T-helper 2 cell treated with Interferon-gamma antibody and Interleukin-4, amounts not matched to agents 5 μg/mL and 100 μg/mL, for 36 hours (primary cell): ENCODE measurements at places on chromosomes 3 and 15.

DNA sequence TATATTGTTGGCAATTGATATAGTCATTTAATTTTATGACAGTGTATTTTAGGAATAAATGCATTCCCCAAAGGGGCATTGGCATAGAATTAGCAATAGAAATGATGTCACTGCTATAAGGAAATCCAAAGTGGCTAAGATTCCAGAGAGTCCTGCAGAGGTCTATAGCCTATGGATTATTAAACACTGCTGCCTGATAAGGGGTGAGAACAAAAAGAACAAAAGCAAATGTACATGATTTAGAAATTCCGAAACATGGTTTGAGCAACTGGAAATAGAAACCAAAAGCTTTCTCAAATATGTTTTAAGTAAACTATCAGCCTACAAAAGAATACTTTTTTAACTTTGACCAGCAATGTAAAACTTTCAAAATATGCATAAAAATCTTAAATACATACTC lies 280.1 kb upstream of the RASGRP1 start:
- DNase-seq: no peak

- no peak for DNase-seq
Observed at GRCh38 chr15:98580572-98580971, 67.8 kb upstream of the IGF1R start.

DNA sequence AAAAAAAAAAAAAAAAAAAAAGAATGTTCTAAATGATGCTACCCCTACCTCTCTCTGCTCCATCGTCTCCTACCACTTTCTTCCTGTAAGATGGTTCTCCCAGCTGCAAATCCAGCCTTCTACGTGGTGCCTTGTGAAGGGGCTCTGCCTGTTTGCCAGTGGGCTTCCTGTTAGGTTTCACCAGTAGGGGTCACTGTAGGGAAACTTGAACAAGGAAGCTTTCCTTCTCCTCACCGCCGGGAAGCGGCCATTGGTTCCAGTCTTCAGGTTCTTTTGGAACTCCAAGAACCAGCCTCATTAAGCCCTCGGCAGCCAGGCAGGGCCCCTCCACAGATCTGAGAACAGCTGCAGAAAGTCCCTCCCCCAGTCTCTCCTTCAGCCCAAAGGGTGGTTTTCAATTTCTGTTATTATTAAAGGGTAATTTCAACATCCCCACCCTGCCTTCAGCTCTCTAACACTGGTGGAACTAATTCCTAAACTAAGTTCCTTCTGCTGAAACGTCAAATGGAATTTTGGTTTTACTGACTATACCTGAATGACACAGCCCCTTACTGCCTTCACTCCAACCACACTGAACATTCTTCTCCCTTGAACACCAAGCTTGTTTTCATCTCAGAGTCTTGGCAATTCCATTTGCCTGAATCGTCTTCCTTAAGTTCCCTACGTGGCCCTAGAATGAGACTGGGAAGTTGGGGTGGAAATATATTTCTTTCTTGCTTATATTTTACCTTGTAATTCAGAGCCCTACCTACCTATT lies 13.5 kb downstream of the MCCC1 start:
- DNase-seq: no peak

GRCh38 chr3:8441969-8442559 lies 59.6 kb upstream of the LMCD1 start:
- no peak for DNase-seq

- DNase-seq: no peak
Observed at GRCh38 chr3:16374047-16374934, 109.3 kb downstream of the OXNAD1 start.

- no peak for DNase-seq
Observed at GRCh38 chr3:157859541-157859940, 246.7 kb downstream of the SHOX2 start.

DNA sequence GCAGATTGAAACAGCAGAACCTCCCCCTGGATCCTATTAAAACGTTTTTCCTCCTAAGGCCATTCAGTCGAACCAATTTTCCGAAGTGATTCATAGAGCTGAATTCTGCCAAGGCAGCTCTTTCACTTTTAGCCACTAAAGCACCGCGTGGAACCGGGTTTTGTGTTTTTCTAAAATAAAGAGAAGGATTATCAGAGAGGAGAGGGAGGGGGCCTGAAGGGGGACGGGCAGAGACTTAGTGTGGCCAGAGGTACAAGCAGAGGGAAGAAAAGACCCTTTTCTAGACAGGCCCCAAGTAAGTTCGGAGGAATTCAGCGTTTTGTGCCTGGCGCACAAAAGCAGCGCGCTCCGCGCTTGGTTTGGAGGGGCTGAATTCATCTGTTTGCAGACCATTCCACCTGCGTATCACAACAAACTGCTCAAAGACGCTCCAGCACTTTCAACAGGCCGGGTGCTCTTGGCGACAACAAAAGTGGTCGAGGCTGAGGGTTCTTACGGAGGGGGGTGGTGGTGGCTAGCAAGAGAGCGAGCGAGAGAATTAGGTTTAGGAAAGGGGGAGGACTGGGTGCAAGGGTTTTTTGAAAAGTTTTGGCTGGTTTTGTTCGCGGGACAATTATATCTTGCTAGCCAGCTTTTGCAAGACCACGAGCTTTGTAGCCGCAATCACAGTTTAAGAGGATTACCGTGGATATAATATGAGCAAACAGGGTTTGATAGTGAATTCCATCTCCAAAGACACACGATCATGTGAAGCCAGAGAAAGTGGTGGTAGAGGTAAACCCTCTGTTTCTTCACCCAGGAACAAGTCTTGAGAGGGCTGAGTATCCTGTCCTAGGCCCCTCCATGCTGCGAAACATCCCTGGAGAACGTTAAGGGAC lies 1.2 kb upstream of the FEZF2 start:
- no peak for DNase-seq

DNA sequence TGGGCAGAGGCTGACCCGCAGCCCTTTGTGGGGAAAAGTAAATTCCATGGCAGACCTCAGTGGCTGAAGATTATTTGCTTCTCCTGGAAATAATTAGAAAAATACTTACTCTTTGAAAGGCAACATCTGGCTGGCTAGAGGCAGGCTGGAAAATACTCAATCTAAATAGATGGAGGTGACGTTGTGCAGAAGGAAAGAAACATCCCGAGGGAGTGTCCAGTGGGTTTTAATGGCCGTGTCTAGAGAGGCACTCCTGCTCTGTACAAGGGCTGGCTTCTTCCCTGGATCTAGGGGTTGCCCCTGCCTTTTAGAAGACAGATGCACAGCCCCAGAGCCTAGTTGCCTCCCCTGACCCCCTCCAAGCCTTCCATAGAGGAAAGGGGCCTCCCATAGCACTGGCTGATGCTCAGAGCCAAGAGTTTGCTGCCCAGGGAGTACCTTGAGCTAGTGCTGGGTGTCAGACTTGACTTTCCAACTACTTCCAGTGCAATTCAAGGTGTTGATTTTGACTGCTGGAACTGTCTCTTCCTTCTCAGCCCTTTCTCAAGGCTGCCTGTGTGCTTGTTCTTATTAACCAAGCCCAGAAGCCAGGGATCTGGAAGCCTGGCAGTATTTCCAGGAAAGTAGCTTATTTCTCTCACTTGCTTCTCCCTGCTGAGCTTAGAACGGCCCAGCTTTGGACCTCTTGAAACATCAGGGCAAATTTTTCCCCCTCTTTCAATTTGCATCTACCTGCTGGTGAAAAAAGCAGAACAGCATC lies 27.4 kb downstream of the CGNL1 start:
- DNase-seq: no peak

DNA sequence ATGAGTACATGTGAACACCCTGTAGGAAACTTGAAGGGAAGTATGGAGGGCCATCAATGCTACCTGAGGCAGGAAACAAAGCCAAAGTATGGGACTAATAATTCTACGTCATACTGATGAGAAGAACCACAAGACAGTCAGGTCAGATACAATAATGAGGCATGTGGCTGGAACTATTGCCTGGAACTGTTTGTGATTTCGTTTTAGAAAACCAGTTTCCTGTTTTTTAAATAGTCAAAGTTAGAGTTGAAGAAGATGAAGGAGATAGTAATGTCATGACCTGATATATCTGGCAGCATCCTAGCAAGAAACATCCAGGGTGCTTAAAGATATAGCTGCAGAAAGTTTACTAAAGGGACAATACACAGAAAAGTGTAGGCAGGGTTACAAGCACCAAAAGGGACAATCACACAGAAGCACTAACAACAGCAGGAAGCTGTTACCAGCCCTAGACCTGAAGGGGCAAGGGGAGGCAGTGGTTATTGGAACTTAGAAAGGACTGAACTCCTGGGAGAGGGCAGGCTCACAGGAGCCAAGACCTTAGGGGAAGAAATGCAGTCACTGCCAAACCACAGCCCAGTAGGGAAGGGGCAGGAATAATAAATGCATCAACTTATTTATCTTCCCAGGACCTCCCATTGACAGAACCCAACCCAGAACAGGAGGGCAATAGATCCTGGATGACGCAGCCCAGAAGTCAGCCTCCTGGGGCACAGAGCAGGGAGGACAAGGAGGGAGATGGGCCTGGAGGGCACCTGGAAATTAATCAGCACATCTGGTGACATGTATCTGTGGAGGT lies 302.1 kb upstream of the STT3B start:
- DNase-seq: no peak

GRCh38 chr3:173351886-173352285 lies 45.7 kb upstream of the NLGN1 start:
- no peak for DNase-seq
